ENCODE measurements at places on chromosomes 12 and 14.

DNA sequence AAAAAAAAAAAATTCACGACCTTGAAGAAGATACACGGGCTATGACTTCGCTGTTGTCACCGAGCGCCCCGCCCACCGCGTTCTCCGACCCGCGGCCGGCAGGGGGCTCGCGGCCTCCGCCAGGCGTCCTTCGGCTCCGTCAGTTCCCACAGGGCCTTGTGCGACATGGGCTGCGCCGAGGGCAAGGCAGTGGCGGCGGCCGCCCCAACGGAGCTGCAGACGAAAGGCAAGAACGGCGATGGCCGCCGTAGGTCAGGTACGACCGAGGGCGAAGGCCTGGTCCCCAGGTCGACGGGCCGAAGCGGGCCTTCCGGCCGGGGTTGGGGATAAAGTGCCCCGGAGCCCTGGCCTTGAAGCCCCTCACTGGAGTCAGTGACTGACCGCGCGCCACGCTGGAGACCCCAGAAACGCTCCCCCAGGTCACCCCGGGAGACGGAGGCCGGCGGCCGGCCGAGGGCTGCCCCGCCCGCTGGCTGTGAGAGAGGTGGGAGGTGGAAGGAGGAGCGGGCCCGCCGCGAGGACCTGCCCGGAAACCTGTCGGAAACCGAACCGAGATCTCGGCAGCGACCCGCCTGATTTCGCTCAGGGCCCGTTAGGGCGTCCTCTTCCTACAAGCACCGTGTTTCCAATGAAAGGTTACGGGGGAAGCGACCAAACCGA, at the start of gene TXNRD1:
Gene TXNRD1, plus strand, starts transcription at position 142 of the 660 bp plus-strand sequence. Its CDS starts 24 bp downstream, at position 166.
- DNase-seq, result peak; percentile 89

- no peak for DNase-seq
These were observed 11.0 kb downstream of the LETMD1 start for GRCh38 chr12:51059086-51059485.

DNA sequence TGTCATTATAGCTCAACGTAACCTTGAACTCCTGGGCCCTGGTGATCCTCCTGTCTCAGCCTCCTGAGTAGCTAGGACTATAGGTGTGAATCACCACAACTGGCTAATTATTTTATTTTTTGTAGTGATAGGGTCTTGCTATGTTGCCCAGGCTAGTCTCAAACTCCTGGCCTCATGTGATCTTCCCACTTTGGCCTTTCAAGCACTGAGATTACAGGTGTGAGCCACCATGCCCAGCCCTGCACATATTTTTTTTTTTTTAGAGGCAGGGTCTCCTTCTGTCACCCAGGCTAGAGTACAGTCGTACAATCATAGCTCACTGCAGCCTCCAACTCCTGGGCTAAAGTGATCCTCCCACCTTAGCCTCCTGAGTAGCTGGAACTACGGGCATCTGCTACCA, 8.9 kb downstream of the TMEM116 start:
- no peak for DNase-seq

DNA sequence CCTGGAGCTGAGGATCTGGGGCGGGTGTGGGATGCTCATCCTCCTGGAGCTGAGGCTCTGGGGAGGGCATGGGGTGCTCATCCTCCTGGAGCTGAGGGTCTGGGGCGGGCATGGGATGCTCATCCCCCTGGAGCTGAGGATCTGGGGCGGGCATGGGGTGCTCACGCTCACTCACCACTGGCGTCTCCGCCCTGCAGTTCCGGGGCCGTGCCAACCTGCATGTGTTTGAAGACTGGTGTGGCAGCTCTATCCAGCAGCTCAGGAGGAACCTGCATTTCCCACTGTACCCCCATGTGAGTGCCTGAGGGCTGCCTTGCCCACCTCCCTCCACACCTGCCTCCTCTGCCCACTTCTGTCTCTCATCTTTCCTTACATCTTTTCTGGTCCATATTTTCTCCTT, 84.4 kb downstream of the B4GALNT3 start:
- DNase-seq, result no peak

DNA sequence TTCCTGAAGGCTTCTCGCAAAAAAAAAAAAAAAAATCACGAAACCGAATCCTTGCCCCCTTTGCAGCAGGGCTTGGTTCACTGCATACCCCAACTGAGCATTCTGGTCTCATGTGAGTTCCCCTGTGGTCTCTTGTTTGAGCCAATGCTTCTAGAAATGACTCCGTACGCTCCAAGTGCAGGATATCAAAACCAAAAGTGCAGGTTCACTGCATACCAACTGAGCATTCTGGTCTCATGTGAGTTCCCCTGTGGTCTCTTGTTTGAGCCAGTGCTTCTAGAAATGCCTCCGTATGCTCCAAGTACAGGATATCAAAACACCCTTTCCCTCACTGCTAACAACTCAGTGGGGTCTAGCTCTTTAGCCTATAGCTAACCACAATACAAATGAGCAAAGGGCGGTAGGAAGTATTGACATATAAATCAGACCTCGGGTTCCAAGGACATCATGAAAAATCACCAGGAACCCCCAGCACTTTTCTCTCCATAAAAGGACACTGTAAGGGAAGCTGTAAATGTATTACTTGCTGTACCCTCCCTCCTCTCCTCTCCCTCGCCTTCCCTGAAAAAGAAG, 206.3 kb upstream of the NOS1 start:
- no peak for DNase-seq

All from stimulated activated naive CD8-positive, alpha-beta T cell treated with anti-CD3 and anti-CD28 coated beads, Interleukin-15, Interleukin-2, amounts not matched to agents 100 U/mL and 50 U/mL, for 24 hours (primary cell).